ENCODE measurements at places on chromosomes 12 and 14. TPM values are rescaled to one million over a fixed set of nuclear protein-coding genes. Genes with fewer than 3 reads are reported as not detected.

FGF23 gene
- total RNA-seq: not detected

RHEBL1 gene
- total RNA-seq: 3.4 TPM

KRT8 gene
- 4,500 TPM for total RNA-seq

ENDOU gene
- total RNA-seq: not detected

MGAT4C gene
- total RNA-seq: 0.06 TPM

NRIP2 gene
- not detected for total RNA-seq

ABCC9 gene
- not detected for total RNA-seq

TAS2R8 gene
- total RNA-seq: not detected

KRT4 gene
- total RNA-seq: 3.9 TPM

PROX2 gene
- total RNA-seq: not detected

IFNG-AS1 gene
- total RNA-seq: not detected

TAS2R10 gene
- not detected for total RNA-seq

TOMM20L gene
- not detected for total RNA-seq

TAS2R30 gene
- total RNA-seq: not detected

RABGGTA gene
- 17.2 TPM for total RNA-seq

All from A549 treated with GW870086 at 1 μM for 4 hours (cell line).